ENCODE measurements at places on chromosomes 6 and 20.

GRCh38 chr6:5192135-5192794 lies 68.5 kb downstream of the LYRM4 start:
- DNase-seq, result no peak

DNA sequence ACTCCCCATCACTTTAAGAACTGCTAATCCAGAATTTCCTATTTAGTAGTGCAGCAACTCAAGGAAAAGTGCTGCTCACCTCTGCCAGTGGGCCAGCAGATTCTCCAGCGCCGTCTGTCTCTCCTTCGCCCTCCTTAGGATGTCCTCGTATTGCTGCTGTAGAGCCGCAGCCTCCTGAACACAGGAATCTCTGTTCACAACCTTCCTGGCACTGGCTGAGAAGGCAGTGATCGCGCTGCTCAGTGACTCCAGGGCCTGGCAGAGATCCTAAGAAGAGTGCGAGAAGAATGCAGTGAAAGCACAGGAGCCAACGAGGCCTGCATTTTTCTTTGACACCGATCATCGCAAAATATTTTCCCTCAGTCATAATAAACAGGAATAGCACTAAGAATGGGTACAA lies 209.0 kb downstream of the SYNE1 start:
- no peak for DNase-seq

- no peak for DNase-seq
Observed at GRCh38 chr20:37523911-37524700, 3.1 kb downstream of the NNAT start.

DNA sequence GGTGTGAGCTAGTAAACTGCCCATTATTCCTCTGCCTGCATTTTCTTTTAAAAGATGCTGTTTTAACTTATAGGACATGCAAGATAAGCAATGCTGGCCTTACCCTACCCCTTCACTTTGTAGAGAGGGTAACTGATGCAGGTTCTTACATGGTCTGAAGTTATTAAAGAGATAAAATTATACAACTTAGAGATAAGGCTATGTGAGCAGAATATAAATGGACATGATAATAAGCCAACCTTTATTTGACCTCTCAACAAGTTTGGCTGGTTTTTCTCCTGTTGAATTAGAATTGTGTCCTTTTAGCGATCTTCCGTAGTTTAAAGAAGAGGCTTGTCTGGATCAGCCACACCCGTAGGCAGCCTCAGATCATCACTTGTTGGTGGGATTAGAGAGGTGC lies 377.0 kb downstream of the BTBD3 start:
- no peak for DNase-seq

- DNase-seq, result no peak
Observed at GRCh38 chr20:64042054-64042781, 6.2 kb downstream of the C20orf204 start.

DNA sequence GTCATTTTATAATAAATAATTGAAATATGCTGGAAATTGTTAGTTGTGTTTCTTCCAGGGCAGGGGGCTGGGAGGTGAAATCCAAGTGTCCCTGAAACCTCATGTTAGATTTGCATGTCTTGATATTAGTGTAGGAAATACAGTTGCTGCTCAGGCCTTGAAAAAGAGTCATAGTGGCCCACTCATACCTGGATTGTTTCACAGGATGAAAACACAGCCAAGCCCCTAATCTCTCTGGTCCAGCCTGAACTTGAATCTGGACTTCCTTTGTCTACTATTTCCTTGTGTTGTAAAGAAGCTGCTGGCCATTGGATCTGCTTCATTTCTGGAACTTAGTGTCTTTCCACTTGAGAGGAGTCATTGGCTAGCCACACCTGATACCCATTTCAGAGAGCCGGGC lies 108.8 kb upstream of the JARID2 start:
- DNase-seq, result peak; percentile 39

DNA sequence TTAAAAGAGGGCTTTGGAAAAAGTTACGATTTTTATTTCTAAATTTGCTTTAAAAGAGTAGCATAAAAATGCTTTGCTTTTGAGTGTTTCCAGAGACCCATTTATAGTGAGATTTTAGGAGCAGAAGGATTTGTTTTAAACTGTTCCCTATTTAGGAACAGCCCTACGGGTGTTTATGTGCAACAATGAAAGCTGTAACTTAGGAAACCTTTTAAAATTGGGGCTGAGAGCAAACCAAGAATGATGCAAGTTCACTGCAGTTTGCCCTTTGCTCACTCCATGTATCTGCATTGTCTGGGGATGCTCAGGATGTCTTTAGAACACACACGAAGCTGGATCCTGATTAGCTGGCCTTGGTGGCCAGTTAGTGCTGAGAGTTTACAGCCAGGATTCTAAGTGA lies 40.9 kb downstream of the GHRH start:
- no peak for DNase-seq

DNA sequence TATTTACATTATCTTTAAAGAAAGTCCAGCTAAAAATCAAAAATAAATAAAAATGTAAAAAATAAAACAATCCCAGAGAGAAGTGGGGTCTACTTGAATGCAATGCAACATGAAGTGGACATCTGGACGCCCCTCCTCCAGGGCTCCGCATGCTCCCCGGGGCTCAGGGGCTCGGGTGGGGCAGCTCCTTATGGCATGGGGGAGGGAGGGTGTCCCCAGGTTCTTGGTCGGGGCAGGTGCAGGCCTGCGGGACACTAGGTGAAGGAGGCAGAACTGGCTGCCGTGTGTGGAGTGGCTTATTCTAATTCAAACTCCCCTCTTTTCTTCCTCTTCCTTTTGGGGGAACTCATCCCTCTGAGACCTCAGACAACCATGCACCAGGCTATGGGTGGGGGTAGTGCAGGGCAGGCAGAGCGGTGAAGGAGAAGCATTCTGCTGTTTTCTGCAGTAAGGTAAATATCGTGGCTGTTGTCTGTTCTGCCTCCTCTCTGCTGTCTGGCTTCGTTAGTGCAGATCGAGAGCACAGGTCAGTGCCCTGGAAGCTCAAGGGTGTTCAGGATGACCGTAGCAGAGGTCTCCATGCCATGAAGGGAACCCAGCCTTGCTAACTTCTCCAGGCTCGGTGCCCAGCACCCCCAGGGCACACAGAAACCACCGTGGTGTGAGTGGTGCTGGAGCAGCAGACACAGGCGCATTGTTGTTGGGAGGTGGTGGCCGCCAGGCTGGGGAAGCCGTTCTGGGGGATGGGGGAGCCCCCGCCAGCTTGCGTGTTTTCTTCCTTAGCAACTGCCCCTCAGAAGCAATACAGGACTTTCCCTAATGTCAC lies 82.6 kb downstream of the TTLL2 start:
- no peak for DNase-seq

GRCh38 chr20:61964675-61965605 lies 100.7 kb downstream of the TAF4 start:
- DNase-seq, result no peak

All from activated CD4-positive, alpha-beta T cell treated with anti-CD3 and anti-CD28 coated beads, Interleukin-10, Interleukin-2, amounts not matched to agents 100 ng/mL and 50 ng/mL, durations not matched to agents 16 hours and 8 hours (primary cell).